ENCODE measurements at places on chromosomes 4 and X. TPM values are rescaled to one million over a fixed set of nuclear protein-coding genes. Genes with fewer than 3 reads are reported as not detected.

Gene MAGEA9B
- total RNA-seq, result not detected

Gene MSMO1
- total RNA-seq, result 150 TPM

Gene MAGEC2
- not detected for total RNA-seq

Gene BMX
- 4.6 TPM for total RNA-seq

Gene FGFBP2
- total RNA-seq, result not detected

Gene PORCN
- 8.2 TPM for total RNA-seq

Gene MAGEA3
- total RNA-seq, result not detected

Gene KDR
- total RNA-seq, result 18.2 TPM

Gene USP17L13
- not detected for total RNA-seq

Gene PABPC1L2B
- total RNA-seq, result not detected

Gene KLHL13
- 37.9 TPM for total RNA-seq

Gene YY2
- total RNA-seq, result 1.6 TPM

Gene GBA3
- total RNA-seq, result under 0.01 TPM

Gene DDIT4L
- total RNA-seq, result 0.92 TPM

Gene ANKRD17
- total RNA-seq, result 53.0 TPM

Gene PDK3
- 34.3 TPM for total RNA-seq

Gene RBM46
- under 0.01 TPM for total RNA-seq

Gene COL4A6
- total RNA-seq, result 4.4 TPM

Gene FAM9C
- not detected for total RNA-seq

Gene MAGEB17
- total RNA-seq, result not detected

All from aortic smooth muscle cell (primary cell).